ENCODE measurements at places on chromosomes 5 and 9. TPM values are rescaled to one million over a fixed set of nuclear protein-coding genes. Genes with fewer than 3 reads are reported as not detected.

Gene CDH12
- total RNA-seq = under 0.01 TPM

Gene GNA14
- not detected for total RNA-seq

Gene DNAJC21
- total RNA-seq = 30.4 TPM

Gene FAM78A
- 32.3 TPM for total RNA-seq

Gene SLC36A3
- not detected for total RNA-seq

Gene FOXD4L6
- total RNA-seq = not detected

Gene PDE6A
- not detected for total RNA-seq

Gene GMCL2
- not detected for total RNA-seq

Gene SLC27A6
- total RNA-seq = not detected

Gene ENTPD8
- total RNA-seq = not detected

Gene DNAI1
- not detected for total RNA-seq

Gene CER1
- total RNA-seq = not detected

Gene PDLIM4
- not detected for total RNA-seq

Gene PCDHB10
- total RNA-seq = not detected

Gene AGXT2
- not detected for total RNA-seq

Gene SLC25A51
- total RNA-seq = 24.8 TPM

Gene XRCC4
- total RNA-seq = 5.0 TPM

Gene DENND4C
- 91.5 TPM for total RNA-seq

Gene ANKDD1B
- total RNA-seq = 0.52 TPM

Gene ADAMTS19
- not detected for total RNA-seq

Gene UBAC1
- 19.3 TPM for total RNA-seq

Gene PTGES
- 8.7 TPM for total RNA-seq

Gene EDIL3
- total RNA-seq = 0.10 TPM

Gene CREB3
- total RNA-seq = 15.7 TPM

Gene TAF9
- total RNA-seq = 63.2 TPM

Gene NUTM2G
- total RNA-seq = not detected

Gene LCN1
- total RNA-seq = not detected

Gene PCDHB4
- not detected for total RNA-seq

Gene NPR3
- 0.52 TPM for total RNA-seq

Gene MAMDC4
- 0.52 TPM for total RNA-seq

Gene PCDHGA8
- 0.10 TPM for total RNA-seq

Gene CCNJL
- 0.94 TPM for total RNA-seq

Gene ITGA2
- total RNA-seq = 0.73 TPM

Gene SLC9A3
- 1.8 TPM for total RNA-seq

Gene CFAP157
- total RNA-seq = not detected

Gene SHISAL2B
- total RNA-seq = not detected

Gene DDX4
- total RNA-seq = not detected

Gene PTGS1
- 28.3 TPM for total RNA-seq

Gene ACSL6
- total RNA-seq = 24.8 TPM

Gene TBC1D9B
- total RNA-seq = 36.2 TPM

Gene BNC2
- 2.5 TPM for total RNA-seq

Gene SV2C
- under 0.01 TPM for total RNA-seq

Gene DPYSL3
- 0.52 TPM for total RNA-seq

Gene TBCA
- total RNA-seq = 55.1 TPM

Gene SPINK6
- not detected for total RNA-seq

Gene PCSK5
- total RNA-seq = 14.3 TPM

Gene PCDHGA1
- not detected for total RNA-seq

Gene PCDHA4
- not detected for total RNA-seq

Gene LHX6
- under 0.01 TPM for total RNA-seq

Gene SAXO1
- total RNA-seq = 0.10 TPM

Gene LOX
- 0.42 TPM for total RNA-seq
